Suprapubic skin (tissue), 4 donors: ENCODE measurements at places on chromosomes 3 and 15.

GRCh38 chr3:63845215-63845614 lies 18.4 kb downstream of the THOC7 start:
- DNase-seq: no peak

GRCh38 chr3:14376348-14377043 lies 25.9 kb upstream of the SLC6A6 start:
- DNase-seq: no peak

DNA sequence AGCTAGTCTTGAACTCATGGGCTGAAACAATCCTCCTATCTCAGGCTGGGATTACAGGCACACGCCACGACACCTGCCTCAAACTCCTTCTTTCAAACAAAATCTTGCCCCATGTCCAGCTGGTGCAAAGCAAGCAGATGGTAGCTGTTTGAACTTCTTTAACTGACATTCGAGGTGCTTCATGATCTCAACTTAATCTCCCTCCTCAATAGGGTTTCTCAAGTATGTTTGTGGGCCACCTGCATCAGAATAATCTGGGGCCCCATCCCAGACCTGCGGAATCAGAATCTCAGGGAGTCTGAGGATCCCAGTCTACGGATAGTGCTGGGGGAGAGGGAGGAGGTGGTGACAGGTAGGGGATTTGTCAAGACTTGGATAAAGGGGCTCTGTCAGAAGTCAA lies 20.9 kb upstream of the TRH start:
- DNase-seq: no peak

- no peak for DNase-seq
Measured at GRCh38 chr3:185507883-185508282, 9.0 kb upstream of the TMEM41A start.

- peak; percentile 56 for DNase-seq
Measured at GRCh38 chr3:127454968-127455367, 135.6 kb downstream of the TPRA1 start.

GRCh38 chr3:37861620-37862041 lies at the start of gene CTDSPL:
Gene CTDSPL (plus strand): TSS chr3:37861880. CDS start chr3:37862200, 320 bp downstream.
- no peak for DNase-seq

DNA sequence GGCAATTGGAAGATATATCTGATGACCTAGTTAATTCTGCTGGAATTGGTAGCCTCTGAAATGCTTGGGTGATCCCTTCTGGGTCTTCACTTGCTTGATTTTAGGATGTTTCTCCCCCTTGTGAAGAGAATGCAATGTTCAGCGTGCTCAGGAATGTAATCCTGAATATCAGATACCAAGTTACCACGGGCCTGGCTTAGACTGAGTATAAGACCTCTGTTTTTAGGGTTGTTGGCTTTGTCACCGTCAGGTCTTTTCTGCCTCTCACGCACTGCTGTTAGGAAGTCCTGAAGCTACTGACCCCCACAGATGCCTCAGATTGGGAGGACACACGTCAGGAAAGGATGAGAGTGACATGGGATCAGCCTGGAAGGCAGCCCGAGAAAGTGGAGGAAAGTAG lies 198.5 kb downstream of the CDIN1 start:
- no peak for DNase-seq

GRCh38 chr3:68773401-68773800 lies 158.9 kb downstream of the TAFA4 start:
- DNase-seq: no peak

GRCh38 chr3:197833930-197834715 lies 43.1 kb downstream of the LRCH3 start:
- no peak for DNase-seq
